NCI-H2029 (cell line): ENCODE measurements at places on chromosomes 3 and 15.

DNA sequence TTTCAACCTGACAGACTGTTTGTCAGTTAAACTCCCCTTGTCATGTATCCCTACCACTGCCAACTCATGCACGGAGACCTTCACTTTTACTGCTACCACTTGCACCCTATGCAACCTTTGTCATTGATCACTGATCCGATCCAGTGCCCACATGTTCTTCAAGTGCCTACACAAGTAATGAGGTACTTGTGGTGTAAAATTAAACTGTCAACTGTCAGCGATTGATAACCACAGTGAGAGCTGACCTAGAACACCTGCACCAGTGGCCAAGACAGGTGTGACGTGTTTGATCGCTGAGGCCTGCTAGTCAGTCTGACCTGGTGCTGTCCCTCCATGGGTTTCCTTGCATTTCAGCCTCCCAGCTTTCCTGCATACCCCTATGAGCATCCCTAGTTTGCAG, 55.6 kb downstream of the MECOM start:
- DNase-seq = peak; percentile 18

GRCh38 chr3:99713440-99713839, 75.0 kb downstream of the COL8A1 start:
- no peak for DNase-seq

GRCh38 chr3:165056510-165056909, 21.8 kb downstream of the SI start:
- no peak for DNase-seq

GRCh38 chr3:52175416-52176179, 21.4 kb upstream of the POC1A start:
- DNase-seq = no peak

- DNase-seq = no peak
These were observed 3.0 kb upstream of the TNFAIP8L3 start for GRCh38 chr15:51097553-51098330.

- DNase-seq = no peak
These were observed 164.3 kb upstream of the LRIG1 start for GRCh38 chr3:66665021-66665695.

GRCh38 chr15:54282228-54282836, 304.1 kb downstream of the UNC13C start:
- no peak for DNase-seq

GRCh38 chr3:141110322-141110721, 59.2 kb downstream of the SPSB4 start:
- no peak for DNase-seq

GRCh38 chr3:29555590-29555989, 274.7 kb downstream of the RBMS3 start:
- no peak for DNase-seq

GRCh38 chr3:49619649-49620048, 54.5 kb upstream of the APEH start:
- no peak for DNase-seq

DNA sequence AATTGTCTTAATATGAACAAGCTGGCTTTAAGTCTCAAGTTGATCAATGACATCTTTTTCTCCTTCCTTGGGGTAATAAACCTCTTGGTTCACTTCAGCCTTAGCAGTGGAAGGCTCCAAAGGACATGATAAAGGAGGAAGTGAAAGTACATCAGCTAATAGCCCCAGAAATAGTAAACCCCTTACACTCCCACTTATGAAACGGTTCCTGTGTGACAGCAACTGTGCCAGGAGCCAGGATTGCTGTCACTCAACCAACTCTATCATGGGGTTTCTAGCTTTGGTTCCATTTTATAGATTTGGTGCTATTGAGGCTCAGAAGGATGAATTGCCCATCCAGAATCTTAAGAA, 216.7 kb downstream of the ABHD5 start:
- no peak for DNase-seq

- DNase-seq = no peak
These were observed 85.0 kb downstream of the TCF12 start for GRCh38 chr15:57003418-57003817.

DNA sequence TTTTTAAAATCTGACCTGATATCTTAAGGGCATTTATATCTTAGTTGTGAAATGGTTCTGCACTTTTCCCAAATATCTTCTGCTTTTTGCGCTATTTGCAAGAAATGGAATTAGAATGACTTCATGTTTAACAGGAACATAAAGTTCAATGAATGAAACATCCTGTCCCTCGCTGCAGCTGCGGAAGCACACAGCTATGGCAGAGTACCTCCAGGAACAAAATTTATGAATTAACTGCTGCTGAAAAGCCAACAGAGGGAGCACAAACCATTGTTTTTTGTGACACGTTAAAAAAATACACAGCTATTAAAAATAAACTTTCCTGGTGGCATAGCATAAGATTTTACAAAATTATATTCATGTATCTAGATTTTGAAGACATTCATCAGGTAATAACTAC, 404.4 kb upstream of the MDFIC2 start:
- DNase-seq = no peak

DNA sequence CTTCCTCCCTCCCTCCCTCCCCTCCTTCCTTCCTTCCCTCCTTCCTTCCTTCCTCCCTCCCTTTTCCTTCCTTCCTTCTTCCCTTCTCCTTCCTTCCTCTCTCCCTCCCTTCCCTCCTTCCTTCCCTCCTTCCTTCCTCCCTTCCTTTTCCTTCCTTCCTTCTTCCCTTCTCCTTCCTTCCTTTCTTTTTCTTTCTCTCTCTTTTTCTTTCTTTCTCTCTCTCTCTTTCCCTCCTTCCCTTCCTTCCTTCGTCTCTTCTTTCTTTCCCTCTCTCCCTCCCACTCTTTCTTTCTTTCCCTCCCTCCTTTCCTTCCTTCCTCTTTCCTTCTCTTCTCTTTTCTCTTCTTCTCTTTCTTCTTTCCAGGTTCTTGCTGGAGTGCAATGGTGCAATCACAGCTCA, 1.9 kb upstream of the ZNF662 start:
- DNase-seq = no peak

- DNase-seq = no peak
These were observed 1055.4 kb downstream of the TBL1XR1 start for GRCh38 chr3:176141837-176142236.

- DNase-seq = no peak
These were observed 228.9 kb upstream of the MANF start for GRCh38 chr3:51156147-51156546.

DNA sequence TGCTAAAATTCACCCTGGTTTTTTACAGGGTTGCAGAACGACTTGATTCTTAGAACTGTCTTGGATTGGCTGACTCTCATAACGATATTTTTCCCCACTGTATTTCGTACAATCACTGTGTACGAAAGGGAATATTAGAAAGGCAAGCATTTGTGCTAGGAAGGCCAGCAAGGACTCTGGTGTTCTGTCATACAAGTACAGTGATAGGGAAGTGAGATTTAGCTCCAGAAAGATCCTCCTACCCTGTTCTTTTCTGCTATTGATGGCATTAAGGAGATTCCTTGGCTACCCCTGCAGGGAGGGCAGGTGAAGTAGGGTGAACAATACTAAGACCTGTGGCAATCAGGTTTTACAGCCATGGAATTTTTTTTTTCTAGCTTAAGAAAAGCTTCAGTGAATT, 53.8 kb upstream of the SCAANT1 start:
- no peak for DNase-seq

DNA sequence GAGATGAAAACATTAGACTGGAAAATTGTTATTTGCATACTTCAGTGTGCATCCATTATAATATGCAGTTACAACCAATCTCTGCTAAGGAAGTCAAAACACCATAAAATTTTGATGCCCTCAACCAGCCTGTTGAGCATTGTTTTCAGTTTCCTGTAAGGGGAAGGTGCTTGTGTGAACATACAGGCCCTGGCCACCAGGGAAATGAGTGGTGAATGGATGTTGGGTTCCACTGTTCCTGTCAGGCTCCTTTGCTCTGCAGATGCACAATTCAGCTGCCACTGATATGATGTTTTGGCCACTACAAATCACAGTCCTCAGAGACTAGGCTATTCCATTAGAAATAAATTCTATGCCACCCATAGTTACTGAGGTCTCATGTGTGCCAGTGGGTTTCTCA, 184.6 kb downstream of the SYNPR start:
- DNase-seq = no peak

GRCh38 chr3:76651784-76652183, 388.1 kb upstream of the ROBO2 start:
- DNase-seq = no peak

GRCh38 chr3:27127195-27127594, 242.0 kb downstream of the NEK10 start:
- DNase-seq = peak; percentile 84

GRCh38 chr3:70854108-70854507, 541.7 kb upstream of the MDFIC2 start:
- DNase-seq = no peak

- no peak for DNase-seq
These were observed 206.6 kb upstream of the MDFIC2 start for GRCh38 chr3:70519026-70519425.

DNA sequence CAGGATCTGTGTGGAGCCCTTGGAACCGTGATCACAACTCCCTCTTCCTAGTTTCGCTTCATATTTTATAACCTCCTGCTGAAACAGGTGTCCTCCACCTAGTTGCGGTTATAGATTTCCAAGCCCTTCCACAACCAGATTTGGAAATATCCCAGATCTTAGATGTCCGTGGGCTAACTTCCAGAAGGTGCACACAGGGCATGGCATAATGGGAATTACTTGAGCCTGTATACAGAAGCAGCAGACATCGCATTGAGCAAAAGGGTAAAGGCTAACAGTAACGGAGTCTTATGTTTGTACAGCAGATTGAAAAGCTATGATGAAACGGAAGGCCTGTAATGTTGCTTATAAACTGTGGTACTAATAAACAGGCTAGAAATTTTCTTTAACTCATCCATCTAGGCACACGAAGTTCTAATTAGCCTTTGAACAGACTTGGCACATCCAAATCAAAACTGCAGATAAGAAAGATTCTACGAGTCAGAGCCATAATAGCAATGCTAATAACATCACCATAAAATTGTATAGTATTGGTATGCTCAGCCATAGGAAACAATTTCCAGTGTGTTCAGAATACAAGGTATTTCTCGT, 1.2 kb upstream of the USF3 start:
- peak; percentile 41 for DNase-seq

DNA sequence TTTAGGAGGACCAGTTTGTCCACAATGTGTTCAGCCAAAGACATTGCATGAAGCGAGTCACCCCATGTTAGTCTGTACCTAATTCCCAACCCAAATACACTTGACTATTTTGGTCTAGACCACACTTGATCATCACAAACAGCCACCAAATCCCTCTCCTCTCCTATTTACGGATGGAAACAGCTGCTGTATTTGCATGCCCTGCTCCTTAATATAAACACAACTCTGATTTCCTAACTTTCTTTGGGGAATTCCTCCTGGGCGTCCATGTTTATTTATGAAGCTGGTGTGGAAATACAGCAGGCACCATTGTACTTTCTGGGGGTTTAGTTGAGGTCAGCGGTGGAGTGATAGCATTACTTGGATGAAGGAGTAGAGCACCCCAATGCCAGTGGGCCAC, 235.2 kb downstream of the TLE3 start:
- no peak for DNase-seq
